ENCODE measurements at places on chromosomes 6 and 20.

DNA sequence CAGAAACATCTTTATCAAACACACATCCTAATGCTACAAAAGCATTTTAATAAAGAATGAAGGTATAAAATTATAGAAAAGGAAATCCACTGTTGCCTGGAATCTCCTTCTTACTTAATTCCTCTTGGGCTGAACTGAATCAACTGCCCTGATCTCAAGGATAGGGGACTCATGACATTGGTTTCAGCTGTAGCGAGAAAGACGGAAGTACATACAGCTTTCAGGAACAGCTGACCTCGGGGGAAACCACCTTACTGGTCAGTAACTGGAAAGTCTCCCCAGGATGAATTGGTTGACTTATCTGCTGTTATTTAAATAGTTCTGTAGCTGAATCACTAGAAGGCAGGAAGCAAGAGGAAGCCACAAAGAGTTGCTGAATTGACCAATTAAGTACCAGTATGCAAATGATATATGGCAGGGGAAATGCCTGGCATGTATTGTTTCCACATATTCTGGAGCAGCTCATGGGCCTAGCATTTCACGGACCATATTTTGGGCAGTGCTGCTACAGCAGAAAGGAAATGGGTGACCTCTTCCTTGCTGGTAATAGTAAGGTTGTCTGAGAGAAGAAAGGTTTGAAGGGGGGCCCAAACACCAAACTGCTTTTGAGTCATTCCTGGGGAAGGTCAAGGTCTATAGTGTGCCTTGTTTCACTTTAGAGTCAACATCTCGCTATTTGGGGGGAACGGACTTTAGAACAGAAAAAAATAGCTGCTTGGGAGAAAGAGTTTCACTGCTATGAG, 43.7 kb upstream of the MAP7 start:
- DNase-seq = peak; percentile 29

DNA sequence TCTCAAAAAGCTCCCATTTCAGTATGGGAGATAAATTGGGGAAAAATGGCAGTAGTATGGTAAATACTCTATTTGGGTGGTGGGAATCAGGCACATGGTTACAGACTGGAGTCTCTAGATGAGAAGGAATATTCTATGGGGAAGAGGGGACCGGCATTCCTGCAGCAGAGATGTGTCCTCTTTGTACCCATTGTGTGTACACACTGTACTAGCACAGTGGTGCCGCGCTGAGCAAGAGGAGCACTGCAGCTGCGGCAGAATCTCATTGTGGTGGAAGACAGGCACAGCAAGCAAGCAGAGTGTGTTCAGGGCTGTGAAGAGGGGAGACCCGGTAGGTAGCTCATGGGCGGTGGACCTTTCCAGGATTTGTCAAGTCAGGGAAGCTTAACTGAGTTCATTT, 13.0 kb downstream of the AFDN start:
- DNase-seq = no peak

GRCh38 chr6:144712541-144712940, 427.4 kb downstream of the UTRN start:
- no peak for DNase-seq

GRCh38 chr6:11023032-11023431, 21.1 kb downstream of the ELOVL2 start:
- DNase-seq = no peak

DNA sequence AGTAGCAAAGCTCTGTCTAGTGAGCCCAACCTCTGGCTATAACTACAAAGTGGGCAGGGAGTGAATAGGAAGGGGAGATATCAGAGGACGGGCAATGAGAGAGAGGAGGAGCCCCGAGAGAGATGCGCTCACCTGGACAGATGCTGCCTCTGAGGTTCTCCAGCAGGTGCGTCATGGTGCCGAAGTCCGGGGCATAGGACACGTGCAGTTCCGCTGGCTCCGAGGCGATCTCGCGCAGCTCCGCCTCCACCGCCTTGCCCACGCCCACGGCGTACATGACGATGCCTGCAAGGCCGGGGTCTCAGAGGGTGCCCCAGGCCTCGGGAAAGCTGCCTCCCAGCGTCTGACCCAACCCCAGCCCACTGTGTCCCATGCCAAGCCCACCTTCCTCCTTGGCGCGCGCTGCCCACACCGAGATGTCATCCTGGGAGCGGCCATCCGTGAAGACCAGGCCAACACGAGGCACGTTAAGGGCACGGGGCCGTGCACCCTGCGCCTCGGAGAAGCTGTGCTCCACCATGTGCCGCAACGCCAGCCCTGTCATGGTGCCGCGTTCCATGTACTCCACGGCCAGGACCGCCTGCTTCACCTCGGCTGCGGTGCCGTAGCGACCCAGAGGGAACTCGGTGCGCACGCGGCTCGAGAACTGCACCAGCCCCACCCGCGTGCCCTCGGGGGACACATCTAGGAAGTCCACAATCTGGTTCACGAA, 8.7 kb upstream of the RBPJL start:
- DNase-seq = no peak

DNA sequence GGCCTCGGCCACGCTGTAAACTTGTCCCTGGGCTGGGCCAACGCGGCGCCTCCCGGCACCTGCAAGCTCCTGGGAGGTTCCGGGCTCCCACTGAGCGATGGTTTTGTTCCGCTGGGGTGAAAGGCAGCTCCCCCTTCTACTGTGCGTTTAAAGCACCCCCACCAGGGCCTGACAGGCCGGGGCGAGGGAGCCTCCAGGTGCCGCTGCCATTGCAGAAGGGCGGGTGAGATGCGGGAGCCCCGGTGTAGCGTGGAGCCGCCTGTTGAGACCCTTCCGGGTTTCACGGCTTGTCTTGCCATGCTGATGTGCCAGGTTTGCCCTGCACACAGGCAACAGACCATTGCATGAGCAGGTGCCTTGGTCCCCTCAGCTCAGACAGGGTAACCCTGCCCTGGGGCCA, 2.9 kb downstream of the COL20A1 start:
- no peak for DNase-seq

GRCh38 chr6:53437557-53438202, 88.9 kb upstream of the ELOVL5 start:
- no peak for DNase-seq

DNA sequence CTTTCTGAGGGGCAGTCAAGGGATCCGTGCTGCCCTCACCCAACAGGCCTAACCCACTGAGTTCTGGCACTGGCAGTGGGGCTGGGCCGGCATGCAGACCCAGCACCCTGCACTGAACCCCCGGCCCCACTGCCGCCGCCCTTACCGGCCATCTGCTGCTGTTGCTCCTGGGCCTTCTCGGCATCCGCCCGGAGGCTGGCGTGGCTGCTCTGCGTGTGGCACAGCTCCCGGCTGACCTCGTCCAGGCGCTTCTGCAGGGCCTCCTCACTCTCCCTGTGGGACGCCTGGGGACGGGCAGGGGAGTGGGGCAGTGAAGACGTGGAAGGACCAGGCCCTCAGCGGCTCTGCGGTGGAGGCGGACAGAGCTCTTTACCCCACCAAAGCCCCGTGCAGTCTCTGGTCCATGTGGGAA, 52.4 kb downstream of the RRBP1 start:
- DNase-seq = no peak

DNA sequence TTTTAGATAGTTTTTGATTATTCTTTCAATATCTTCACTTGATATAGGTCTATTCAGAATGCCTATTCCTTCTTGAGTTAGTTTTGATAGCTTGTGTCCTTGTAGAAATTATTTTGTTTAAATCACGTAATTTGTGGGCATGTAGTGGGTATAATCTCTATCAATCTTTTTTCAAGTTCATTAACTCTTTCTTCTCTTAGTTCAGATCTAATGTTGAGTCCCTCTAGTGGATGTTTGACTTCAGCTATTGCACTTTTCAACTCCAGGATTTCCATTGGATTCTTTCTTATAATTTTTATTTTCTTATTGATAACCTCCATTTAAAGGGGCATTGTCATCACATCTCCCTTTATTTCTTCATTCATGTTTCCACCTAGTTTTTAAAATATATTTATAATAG, 135.6 kb downstream of the COL12A1 start:
- DNase-seq = no peak

DNA sequence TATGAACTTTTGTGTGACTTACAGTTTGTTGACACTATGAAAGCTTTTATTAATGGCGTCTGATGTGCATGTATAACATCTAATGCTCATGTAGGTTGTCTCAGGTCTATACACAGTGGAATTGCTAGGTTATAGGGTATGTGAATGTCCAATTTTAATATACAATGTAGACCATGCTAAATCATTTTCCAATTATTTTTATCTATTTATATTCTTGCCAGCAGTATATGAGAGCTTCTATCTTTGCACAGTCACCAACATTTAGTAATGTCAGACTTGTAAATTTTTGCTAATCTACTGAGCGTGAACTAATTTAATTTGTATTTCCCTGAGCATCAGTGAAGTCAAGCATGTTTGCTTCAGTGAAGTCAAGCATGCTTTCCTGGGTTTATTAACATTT, 64.4 kb downstream of the TPD52L1 start:
- no peak for DNase-seq

DNA sequence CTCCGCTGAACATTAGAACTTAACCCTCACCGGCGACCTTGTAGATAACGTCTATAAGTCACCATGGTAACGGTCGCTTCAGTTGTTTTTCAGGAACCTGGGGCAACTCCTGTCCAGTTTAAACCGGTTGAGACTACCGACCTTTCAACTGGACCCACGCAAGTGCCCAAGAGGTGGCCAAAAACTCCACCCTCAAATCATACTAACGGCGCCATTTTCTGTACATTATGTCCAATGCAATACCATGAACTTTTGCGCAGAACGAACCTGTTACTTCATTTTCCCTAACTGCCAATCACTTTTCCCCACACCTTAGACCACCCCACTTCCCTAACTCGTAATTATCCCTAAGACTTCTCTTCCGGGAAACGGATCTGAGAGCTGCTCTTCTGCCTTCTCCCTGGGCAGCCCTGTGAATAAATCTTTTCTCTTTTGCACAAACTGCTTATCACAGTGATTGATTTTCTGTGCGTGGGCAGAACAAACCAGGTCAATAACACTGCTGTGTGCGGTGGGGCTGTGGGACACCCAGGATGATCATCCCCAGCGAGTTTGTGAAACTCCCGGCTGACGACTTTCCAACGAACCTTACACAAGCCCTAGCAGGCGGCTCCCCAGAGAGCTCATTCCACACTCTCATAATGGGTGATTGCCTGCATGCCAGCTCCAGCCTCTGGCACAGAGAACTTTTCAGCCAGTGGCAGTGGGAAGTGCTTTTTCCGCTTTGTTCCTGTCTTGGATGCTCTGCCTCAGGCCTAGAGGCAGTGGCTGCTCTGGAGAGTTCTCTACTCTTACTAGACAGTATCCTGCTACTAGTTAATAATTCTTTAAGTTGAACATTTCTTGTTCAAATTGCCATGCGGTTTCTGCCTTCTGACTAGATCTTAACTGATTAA, 28.6 kb downstream of the GPX5 start:
- no peak for DNase-seq

DNA sequence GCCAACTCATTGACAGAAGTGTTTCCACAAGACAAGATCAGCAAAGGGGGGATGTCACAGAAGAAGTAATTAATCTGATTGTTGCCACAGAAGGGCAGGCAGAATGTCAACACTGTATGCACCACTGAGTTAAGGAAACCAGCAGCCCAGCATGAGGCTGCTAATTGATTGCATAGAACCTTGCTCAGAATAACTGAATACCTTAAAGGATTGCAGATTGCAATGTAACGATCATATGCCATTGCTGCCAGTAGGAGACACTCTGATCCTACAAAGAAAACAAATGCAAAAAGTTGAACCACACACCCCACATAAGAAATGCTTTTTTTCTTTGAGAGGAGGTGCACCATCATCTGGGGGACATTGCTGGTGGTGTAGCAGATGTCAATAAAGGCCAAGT, 13.1 kb downstream of the OR5V1 start:
- no peak for DNase-seq

DNA sequence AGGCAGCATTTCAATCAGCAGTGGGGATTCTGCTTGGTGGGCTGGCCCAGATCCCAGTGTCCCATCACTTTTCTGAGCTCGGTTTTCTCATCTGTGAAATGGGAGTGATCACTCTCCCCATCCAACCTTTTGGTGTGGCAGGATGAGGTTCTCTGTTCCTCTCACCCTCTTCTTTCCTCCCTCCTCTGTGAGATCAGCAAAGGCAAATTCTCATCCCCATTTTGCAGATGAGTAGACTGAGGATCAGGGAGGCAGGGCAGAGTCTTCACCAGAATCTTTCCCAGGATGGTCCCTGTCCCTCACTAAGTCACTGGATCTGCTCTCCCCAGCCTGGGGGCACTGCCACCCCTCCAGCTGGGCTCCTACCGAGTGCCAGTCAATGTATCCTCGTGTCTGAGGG, 60.6 kb upstream of the SLC32A1 start:
- DNase-seq = no peak

GRCh38 chr6:89371849-89372505, 19.5 kb upstream of the UBE2J1 start:
- DNase-seq = peak; percentile 67

DNA sequence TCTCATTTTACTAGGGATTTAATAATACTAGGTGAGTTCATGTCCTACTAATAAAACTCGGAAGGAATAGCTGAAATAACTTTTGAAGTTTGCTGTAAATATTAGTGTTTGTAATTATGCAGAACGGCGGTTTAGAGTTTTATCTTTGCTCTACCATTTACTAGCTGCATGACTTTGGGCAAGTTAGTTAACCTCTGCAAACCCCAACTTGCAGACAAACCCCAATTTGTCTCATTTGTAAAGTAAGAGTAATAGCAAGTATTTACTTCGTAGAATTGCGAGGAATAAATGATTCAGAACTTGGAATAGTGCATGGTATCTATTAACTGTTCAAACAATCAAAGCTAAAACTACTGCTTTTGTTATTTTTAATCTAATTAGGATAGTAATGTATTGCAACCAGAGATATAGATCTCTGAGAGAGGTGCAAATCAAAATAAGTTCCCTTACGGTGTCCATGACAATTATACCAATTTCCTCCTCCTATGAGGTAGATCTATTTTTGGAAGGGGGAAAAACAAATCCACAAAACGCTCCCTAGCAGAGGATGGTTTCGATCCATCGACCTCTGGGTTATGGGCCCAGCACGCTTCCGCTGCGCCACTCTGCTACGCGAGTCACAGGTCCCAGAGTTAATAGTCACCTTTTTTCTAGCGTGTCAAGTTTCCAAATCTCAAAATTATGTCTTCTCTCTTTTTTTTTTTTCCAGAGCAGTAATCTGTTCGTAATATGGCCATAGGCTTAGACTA, 35.1 kb upstream of the BTN3A2 start:
- peak; percentile 29 for DNase-seq

DNA sequence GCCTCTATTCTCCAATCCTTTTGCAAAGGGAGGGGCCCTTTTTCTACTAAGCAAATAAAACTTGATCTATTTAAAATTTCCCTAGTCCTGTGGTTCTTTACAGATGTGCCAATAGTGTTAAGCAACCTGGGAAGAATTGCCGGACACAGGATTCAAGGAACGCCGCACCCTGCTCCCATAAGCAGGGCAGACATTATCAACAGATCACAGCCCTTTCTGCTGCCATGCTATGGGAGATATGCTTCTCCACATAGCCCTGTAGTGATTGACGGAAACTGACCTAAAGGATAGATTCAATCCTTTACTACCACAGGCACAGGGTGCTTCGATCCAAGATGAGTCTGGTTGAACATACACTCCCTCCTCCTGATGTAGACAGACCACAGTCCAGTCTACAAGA, 118.4 kb upstream of the TRAF3IP2 start:
- no peak for DNase-seq

GRCh38 chr6:38110481-38110971, 291.0 kb downstream of the ZFAND3 start:
- DNase-seq = no peak

- no peak for DNase-seq
Measured at GRCh38 chr6:84882768-84883766, 118.7 kb upstream of the TBX18 start.
